ENCODE measurements at places on chromosomes 2 and 18.
A peak's percentile ranks its signal among the peaks of the same experiment; 100 is the strongest.

DNA sequence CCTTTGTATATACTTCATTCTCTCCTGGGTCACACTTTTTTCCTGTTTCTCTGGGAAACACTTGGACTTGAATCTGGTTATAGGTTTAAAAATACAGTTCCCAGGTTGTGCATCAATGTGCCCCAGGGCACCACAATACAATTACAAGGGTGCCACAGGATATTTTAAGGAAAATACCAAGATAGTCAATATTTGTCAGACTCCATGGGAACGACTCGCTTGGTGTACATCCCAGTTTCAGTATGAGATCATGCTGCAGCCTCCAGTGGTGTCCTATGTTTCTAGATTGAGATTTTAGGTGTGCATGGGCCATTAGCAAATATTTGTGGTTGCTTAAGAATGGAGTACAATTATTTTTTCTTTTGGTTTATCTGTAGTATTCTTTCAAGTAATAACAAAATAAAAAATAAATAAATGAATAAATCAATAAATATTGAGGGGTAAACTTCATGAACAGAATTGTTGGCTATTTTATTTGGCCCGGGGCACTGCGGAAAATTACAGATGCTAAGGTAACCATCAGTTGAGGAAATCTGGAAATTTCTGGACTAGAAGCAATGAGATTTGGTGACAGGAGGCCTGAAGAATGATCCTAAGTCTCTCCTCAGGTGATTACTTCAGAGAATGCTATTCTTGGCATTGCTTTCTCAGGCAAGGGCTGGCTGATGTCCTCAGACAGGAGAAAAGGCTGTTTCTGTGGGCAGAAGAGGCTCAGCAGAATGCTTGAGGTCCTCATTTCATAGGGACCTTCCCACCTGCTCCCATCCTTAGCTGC is 649.3 kb upstream of the SOX11 start:
- no peak for DNase-seq

- no peak for DNase-seq
Measured at GRCh38 chr2:32425719-32426141, 68.9 kb downstream of the BIRC6 start.

- no peak for DNase-seq
Measured at GRCh38 chr2:182404975-182405561, 21.8 kb downstream of the PDE1A start.

GRCh38 chr2:77372636-77373035 is 149.5 kb downstream of the LRRTM4 start:
- no peak for DNase-seq

GRCh38 chr2:224584111-224584784 is 915 bp downstream of the CUL3 start:
- peak; percentile 42 for DNase-seq

DNA sequence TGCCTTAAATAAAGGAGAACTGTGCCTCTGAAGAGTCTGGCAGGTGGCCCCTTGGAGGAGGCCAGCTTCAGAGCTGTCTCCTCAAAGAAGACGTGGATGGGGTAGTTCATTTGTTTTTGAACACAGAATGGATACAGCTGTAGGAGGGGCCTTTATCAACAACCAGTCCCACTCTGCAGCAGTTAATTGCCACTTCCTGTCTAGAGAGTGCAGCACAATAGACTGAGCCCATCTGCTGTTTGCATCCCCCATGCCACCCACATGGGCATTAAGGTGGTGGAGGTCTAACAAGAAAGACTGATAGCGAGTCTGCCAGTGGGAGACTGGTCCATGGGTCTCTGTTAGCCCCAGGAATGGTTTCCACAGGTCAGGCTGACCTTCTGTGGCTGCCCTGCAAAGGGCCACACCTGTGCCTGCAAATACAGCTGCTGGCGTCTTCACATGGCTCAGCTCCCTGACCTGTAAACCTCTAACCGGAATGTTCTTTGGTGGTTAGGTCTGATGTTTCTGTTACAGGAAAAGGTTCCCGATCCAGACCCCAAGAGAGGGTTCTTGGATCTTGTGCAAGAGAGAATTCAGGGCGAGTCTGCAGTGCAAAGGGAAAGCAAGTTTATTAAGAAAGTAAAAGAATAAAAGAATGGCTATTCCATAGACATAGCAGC is 153.3 kb upstream of the ITGA6 start:
- DNase-seq = no peak

- DNase-seq = no peak
Measured at GRCh38 chr2:60075048-60075447, 478.4 kb downstream of the BCL11A start.

DNA sequence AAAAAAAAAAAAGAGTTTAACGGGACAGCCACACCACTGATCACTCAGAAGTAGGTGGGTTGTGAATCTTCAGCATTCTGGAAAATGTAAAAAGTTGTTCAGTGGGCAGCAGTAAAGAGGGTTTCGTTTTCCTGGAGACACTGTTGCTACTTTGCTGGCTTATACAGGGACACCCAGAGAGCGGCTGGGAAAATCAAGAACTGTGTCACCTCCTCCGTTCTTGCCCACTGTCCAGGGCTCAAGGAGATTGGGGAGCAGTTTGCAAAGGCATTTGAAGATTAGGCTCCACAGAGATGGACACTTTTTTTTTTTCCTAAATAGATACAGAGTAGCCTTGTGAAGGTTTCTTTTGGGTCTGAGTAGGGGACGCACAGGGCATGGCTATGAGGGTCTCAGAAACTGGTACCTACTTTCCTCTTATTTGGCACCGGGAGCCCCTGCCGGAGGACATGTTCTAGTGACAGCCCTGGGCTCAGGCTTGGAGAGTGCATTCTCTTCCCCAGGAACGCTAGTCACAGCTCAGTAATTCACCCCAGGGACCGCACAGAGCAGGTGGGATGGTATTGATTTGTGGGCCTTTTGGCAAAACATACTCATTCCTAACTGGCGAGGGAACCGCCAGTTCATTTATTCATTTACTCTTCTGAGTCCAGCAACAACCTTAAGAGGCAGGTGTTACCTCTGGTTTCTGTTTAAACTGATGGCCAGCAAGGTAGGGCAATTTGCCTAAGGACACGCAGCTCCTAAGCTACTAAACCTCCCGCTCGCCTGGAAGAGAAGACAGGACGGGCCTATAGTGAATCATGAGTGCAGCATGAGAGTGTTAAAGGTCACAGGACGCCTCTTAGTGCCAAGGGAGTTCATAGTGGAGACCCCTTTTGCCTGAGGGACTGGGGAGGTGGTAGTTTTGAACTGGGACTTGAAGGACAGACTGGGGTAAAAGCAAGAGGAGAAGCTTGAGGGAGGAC is 53.1 kb downstream of the HPCAL1 start:
- no peak for DNase-seq

DNA sequence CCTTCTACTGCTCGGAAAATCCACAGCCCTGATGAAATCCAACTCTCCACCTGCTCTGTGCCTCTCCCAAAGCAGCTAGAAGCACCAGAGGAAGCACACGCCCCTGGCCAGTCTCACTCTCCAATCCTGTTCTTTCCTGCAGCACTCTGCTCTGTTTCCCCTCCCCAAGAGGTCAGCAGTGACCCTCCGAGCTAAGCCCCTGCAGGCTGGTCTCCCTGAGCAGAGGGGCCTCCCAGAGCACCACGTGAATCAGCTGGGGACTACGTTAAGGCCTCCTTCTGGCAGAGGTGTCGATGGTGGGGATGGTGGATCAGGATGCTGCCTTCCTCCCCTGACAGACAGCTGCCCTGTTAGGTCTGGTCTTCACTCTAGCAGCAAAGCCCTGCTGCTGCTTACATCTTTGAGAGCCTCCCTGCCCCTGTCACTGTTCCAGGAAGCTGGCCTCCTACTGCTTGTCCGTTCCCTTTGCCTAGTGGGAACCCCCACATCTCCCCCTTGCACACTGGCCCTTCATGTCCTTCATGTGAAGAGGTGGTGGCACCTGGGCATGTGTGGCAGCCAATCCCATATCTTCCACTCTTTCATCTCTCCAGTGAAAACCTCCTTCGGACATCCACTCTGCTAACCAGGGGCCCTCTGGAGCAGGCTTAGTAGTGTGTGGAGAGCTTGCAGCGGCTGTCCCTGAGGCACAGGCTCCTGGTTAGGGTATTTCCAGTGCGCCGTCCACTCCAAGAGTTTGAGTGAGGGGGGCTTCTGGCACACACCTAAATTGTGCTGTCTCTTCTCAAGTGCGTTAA is 307.5 kb upstream of the HS6ST1 start:
- DNase-seq = no peak

DNA sequence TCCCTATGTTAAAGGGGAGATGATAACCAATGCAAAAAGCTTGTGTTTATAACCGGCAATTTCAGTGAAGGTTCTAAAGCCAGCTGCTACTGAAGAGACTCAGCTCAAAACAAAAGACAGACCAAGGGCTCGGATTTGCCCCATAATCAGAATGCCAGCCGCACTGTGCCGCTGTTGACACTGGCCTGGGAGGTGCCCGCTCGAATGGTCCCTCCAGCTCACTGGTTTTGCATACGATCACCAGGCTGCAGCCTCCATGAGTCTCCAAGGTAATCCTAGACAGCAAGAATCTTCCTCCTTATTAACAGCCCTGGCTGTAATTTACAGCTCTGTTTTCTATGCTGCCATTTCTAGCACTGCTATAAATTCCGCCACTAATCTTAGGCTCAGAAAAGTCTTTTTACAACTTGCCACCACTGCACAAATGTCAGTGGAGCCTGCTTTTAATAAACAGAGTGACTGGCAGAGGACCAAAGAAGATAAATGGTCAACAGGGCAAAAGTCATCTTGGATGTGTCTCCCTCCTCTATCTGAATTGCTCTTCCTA is 155.7 kb upstream of the SH3BP4 start:
- DNase-seq = no peak

- no peak for DNase-seq
Measured at GRCh38 chr2:231965102-231965501, 3.6 kb downstream of the DIS3L2 start.

DNA sequence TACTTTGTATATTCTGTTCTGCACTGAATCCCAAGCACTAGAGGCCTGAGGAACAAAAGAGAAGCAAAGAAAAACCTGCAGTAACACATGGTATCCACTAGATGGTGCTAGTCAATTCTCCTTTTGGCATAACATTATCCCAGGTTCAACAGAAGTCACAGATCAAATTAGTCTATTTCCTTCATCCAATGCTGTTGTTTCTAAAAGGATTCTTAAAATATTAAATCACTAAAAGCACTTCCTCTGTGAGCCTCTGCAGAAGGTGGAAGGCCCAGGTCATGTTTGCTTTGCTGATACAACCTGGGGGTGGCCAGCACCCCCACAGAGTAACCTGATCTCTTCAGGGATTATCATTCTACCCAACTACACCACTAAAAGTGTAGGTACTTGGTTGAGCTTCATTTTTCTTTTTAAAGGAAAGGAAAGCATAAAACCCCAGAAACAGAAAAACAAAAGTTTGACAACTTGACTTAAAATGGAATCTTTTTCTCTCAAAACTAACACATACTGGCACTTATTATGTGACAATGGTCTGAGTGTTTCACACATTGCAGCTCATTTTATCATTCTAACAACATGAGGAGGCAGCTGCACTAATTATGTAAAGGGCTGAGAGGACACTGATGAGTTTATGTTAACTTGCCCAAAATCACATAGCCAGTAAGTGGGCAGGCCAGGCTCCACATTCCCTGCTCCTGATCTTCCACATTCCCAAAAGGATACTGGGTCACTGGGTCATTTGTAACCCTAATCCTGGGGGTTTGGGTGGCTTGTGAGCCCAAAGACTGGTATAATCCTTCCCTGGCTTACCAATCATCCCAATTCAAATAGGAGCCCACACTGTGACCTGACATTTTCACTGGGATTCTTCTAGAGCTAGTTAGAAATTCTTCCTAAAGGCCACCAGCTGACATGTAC is 66.8 kb upstream of the DNER start:
- DNase-seq = peak; percentile 44

- no peak for DNase-seq
Measured at GRCh38 chr2:42342061-42342794, 18.8 kb downstream of the COX7A2L start.

DNA sequence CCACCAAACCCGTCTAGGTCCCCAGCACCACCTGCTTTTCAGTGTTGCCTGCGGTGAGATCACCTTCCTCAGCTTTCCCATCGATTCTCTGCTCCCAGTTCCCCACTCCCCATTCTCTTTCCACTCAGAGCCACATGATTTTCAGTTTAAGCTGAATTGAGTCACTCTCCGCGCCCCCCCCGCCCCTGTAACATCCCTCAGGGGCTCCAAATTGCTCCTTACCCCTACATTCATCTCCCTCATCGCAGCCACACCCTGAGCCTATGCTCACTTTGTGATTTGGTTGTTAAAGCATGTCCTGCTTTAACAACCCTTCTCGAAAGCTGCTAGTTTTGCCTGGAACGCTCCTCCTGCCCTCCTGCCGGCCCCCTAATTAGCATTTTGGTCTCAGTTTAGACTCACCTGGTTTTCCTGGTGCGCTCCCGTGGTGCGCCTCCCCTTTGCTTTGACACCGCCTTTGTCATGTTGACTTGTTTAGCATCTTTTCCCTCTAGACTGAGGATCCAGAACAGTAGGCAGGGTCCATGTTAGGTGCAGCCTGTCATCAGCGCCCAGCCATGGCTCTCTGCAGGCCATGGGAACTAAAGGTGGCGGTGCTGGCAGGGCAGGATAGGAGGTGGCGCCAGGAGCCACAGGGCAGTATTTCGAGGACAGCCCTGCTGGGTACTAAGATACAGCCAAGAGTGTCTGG is 60.8 kb downstream of the ST3GAL5 start:
- no peak for DNase-seq

DNA sequence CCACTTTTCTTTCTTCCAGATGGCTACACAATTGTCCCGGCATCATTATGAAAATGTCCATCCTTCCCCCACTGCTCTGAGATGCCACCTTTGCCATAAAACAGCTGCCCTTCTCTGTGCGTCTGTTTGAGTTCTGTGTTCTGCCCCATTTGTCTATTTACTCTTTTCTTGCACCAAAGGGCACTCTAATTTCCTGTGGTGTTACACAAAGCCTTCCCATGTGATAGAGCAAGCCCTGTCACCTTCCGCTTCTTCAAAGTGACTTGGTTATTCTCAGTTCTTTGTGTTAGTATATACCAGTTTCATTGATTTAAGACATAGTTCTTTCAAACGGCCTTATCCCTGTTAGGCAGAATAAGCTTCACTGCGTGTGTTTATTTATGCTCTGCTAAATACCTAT is 84.1 kb downstream of the FBXO15 start:
- DNase-seq = no peak

- DNase-seq = no peak
Measured at GRCh38 chr18:26422472-26423162, 125.7 kb downstream of the KCTD1 start.

DNA sequence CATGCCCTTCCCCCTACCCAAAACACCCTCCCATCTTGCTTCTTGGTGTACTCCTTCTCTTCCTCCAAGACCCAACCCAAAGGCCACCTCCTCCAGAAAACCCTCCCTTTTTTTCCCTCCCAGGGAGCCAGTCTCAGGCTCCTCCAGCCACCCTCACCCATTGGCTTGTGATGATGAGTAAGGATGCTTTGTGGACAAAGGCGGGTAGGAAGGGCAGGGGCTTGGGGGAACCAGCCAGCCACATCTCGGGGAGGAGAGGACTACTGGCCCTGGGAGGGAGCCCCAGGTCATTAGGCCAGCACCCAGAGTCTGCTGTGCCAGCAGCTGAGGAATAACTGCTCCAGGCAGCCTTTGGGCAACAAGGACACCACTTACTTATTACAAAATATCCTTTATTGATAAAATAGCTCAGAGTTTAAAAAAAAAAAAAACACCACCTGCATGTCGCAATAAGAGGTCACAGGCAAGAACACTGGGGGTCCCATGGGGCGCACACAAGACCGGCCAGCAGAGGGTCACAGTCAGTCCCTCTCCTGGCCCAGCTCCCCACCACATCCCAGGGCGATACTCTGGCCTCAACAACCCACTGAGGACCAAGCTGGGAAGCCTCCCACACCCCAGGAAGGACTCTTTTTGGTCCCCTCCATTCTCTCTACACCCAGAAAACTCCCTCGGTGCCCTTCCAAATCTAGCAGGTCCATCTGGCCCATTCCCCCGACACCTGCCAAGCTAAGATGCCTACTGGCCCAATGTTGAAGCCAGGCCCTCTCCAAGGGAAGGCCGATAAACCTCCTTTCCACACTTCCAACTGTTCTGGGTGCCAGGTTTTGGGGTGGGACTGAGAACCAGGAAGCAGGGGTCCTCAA is 3.6 kb downstream of the ADRA2B start:
- DNase-seq = no peak
